Activated T-helper 1 cell treated with anti-CD3 and anti-CD28 coated beads, Interleukin-2, amount 50 U/mL, for 16 hours (primary cell): ENCODE measurements at places on chromosomes 11 and 22.

DNA sequence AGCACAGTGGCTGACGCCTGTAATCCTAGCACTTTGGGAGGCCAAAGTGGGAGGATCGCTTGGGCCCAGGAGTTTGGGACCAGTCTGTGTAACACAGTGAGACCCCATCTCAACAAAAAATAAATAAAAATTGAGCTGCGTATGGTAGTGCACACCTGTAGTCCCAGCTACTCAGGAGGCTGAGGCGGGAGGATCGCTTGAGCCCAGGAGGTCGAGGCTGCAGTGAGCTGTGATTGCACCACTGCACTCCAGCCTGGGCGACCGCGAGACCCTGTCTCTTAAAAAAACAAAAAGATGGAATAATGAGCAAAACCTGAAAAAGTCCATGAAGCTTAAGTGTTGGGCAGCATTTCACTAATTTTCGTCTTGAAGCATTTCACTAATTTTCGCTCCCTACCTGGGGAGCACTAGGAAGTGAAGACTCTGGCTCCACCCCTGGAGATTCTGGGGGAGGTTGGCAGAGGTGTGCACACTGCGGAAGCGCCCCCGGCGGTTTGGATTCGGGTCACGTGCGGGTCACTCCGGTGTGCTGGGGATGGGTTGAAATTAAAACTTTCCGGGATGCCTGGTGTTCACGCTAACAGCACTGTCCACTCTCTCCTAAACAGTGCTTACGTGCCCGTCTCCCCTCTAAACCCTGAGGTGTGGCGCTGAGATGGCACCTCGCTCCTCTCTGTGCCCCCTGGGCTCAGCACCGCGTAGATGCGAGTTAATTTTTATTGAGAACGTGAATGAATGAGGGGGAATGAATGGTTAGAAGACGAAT is 906 bp upstream of the NAA40 start:
- DNase-seq: no peak

DNA sequence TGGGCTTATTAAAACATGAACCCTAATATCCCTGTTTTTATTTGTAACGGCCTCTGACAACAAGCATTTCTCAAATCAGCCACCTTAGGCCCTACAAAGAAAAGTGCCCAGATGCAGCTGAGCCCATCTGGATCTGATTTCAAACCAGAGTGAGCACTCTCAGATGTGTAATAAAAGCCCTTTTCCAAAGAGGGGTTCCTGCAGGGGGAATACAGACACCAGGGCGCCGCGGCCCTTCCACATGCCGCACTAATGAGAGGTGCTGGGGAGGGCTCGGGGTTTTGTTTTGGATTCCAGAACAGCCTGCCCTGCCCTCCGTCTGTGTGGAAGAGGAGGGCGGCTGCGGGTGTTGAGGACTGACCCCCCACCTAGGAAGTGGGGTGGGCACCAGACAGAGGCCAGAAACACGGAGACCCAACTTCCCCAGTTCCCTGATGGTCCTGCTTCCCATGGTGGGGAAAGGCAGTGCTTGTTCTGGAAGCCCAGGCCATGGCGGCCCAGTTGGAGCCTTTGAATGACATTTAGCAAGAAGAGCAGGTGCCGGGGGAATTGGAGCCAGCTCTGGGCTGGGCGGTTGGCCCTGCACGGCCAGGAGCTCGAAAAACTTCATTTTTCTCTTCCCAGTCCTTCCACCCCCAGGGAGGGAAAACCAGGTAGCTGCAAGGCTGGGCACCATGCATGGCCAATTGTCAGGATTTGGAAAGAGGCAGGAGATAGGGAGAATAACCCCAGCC is 63.7 kb downstream of the MACROD1 start:
- DNase-seq: no peak

DNA sequence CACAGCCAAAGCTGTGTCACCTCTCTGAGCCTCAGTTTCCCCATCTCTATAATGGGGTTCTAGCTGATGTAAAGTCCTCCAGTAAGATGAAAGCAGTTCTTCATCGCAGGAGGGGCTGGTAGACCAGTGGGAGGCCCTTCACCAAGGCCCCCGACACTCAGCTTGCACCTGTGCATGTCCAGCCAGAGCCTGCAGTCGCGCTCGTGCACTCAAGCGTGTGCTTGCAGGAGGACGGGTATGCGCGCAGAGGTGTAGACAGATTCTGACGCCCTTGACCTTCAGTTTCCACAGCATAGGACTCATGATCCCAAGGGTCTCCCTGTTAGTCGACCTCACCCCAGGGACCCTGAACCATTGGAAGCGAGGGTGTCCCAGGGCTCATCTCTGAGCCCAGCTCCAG is 633.7 kb downstream of the TBC1D22A start:
- no peak for DNase-seq

DNA sequence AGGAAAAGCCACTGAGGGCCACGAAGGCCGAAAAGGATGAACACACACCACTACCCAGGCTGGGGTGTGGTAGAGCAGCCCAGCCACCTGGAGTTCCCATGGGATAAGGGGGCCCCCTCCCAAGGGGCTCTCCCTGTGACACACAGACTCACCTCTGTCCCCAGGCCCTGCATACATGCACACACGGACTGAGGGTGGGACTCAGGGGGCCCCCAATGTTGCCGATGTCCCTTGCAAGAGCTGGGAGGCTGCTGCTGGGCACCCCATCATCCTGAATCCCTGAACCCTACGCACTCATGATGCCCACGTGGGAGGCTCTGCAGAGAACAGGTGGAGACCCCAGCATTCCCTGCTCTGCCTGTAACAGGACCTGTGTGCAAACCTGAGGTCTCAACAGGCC is 14.5 kb downstream of the SHANK2 start:
- no peak for DNase-seq

DNA sequence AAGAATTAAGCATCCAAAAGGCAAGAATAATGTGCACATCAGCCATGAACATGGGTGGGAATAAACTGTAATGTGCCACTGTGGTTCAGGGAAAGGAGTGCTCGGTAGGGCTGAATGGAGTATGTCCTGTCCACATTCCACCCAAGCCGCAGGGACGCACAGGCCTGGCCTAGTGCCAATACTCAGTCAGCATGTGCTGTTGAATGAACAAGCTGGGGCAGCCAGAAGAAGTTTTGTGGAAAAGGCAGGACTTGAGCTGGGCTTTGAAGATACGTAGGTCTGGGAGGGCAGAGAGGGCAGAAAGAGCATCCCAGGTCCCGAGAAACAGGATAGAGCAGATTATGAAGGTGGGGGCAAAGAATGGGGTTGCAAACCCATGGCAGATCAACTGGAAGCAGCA is 60.0 kb upstream of the PLET1 start:
- no peak for DNase-seq

DNA sequence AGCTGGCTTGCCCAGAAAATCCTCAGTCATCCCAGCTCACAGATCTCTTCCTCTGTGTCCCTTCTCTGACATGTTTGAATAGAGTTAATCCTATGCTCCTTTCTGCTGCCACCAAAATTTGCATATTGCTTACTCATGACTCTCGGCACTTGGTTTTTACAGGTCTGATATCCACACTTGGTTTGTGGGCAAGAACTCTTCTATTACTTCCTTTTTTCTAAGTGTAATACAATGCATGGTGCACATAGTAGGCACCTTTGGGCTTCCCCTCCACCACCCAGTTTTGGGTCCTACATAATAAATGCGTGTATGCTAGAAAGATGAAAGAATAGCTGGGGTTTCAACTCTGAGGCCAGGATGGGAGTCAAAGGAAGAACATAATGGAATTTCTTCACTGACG is 69.7 kb upstream of the GRK3 start:
- DNase-seq: no peak

GRCh38 chr11:69300120-69301060 is 6.4 kb downstream of the MYEOV start:
- no peak for DNase-seq

DNA sequence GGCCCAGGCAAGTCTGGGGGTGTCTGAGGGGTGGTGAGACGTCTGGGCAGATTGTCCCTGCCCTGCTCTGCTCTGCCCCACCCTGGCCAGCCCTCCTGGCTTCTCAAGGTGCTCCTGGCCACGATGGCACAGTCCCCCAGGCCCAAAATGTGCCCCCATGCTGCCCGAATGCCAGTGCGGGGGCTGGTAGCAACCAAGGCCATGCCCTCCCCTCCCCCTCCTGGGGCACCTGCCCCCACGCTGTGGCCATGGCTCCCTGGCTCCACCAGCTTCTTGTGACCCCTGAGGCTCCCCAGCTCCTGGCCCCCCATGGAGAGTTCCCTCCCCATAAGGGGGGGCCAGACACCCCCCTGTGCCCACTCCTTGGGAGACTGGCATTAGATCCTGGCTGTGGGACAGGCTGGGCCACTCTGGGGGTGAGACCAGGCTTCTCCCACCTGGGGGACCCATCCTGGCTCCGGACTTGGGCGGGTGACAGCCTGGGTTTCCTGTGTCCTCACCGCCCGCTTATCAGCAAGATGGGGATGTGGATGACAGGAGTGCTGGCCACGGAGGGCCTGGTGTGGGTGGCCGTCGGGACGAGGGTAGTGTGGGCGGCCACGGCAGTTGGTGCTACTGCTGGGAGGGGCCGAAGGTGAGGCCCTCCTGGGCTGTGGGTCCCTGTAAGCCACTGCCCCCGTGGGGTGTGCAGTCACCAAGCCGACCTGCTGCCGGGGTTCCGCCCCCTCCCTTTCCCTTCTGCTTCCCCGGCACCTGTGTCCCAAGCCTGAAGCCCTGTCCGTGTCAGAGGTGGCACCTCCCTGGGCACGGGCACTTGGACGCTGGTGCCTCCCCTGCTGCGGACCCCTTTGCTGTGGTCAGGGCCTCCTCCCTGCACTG is 15.9 kb upstream of the MUC6 start:
- no peak for DNase-seq

- DNase-seq: no peak
Observed at GRCh38 chr11:47414685-47415070, 6.3 kb downstream of the SLC39A13 start.

DNA sequence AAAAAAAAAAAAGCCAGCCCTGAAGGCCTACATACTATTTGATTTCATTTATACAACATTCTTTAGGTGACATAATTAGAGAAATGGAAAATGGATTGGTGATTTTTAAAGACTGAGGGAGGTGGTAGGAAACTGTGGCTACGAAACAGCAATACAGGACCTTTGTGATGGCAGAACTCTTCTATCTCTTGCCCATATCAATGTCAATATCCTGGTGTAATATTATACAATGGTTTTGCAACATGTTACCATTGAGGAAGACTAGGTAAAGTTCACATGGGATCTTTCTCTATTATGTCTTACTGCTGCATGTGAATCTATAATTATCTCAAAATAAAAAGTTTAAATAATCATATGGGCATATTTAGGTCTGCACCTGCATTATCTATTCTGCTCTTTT is 371.2 kb downstream of the ETS1 start:
- no peak for DNase-seq

- DNase-seq: no peak
Observed at GRCh38 chr11:61969391-61969758, 1.9 kb upstream of the FTH1 start.

DNA sequence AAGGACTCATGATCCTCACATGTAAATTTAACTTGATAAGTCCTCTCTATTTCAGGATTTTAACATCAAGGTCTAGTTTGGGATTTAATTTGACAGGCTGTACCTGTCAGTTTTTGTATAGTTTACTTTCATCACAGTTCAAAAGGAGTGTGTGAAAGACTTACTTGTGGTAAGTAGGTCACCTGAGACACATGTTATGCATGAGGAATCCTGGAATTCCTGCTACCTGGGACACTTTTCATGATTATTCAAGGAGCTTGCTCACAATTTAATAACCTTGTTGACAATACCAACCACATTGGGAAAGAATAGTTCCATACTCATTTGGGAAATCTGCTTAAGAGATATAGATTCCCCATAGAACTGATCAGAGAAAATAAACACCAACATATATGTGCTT is 15.8 kb upstream of the SLC36A4 start:
- no peak for DNase-seq

DNA sequence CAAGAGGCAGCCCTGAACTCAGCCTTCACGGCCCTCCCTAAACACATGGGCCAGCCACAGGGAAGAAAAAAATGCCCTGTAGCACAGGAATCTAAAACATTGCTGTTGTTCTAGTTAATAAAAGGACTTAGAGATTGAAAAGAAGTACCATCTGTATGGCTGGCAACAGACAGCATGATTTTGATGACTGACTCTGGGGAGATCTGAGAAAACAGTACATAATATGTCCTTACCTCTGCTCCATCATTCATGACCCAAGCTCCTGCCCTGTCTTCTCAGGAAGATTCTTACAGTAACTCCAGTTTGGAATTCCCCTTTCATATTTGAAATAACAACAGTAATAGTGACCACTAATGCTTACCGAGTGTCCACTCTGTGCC is 244.2 kb downstream of the ETS1 start:
- no peak for DNase-seq

DNA sequence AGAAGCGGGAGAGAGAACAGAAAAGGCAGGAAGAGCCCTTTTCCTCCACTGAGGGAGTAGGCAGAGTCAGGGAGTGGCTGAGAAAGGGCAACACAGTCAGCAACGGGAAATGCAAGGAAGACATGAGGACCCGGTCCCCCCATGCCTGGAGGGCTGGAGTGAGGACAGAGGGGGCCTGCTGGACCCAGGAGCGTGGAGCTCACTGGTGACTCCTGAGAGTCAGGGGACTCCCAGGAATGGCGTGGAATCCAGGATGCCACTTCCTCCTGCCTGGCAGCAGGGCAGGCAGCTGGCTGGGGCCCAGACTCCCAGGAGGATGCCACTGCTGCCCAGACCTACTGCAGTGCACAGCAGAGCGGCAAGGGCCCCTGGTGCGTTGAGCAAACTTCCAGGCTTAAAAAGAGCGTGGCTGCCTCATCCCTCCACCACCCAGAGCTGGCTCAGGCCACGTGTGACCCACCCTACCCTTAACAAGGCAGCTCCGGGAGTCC is 11.3 kb downstream of the C11orf21 start:
- DNase-seq: no peak

GRCh38 chr22:46815559-46815895 is 53.1 kb downstream of the TBC1D22A start:
- DNase-seq: no peak

- peak; percentile 6 for DNase-seq
Observed at GRCh38 chr11:63613517-63614135, 607 bp downstream of the PLAAT3 start.

DNA sequence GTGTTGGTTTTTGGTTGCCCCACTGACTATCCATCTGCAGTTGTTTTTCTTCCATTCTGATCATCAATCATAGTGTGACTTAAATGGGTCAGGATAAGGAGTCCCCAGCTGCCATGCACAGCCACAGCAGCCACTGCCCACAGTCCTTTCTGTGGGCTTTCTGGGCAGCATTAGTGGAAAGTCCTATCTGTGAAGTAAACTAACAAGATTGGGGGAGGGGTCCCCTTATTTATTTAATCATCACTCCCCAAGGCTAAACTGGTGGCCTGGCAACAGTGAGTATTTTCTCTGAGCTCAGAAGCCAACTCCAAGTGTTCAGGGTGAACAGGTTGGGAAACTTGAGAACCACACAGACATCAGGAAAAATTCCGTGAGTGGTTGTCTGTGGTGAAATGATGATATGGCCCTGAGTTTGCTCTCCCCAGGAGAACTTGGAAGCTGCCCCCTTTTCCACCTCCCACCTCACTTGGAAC is 145.0 kb downstream of the CCDC34 start:
- DNase-seq: no peak
